ENCODE measurements at places on chromosomes 3 and 15.

DNA sequence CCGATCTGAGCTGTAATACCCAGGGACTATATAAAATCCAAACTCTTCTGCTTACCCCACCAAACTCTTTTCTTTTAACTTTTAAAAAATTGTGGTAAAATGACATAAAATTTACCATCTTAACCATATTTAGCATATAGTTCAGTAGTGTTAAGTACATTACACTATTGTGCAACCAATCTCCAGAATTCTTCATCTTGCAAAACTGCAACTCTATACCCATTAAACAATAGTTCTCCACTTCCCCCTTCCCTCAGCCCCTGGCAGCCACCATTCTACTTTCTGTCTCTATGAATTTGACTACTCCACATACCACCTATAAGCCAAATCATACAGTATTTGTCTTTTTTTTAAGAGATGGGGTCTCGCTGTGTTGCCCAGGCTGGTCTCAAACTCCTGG is 38.7 kb downstream of the SENP8 start:
- DNase-seq: no peak

- no peak for DNase-seq
These were observed 16.7 kb upstream of the SLC7A14 start for GRCh38 chr3:170602556-170602955.

- no peak for DNase-seq
These were observed 109.8 kb downstream of the ASB7 start for GRCh38 chr15:100712226-100712625.

DNA sequence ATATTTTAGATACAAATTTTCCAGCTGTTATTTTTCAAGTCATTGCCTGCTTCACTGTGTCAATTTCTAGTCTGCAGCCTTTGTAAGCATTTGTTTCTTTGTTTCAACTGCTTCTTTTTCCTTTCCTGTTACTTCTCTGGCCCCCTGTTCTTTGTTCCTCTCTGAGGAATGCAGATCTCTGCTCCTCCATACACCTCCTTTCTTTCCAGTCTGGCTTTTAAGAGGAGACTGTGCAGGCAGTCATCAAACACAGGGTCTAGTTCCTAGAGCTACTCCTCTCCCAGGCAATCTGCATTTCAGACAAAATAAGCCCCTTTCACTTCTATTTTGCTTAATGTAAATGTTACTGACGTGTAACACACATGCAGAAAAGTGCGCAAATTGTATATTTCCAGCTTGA is 502.9 kb downstream of the PDCD6IP start:
- DNase-seq: no peak

DNA sequence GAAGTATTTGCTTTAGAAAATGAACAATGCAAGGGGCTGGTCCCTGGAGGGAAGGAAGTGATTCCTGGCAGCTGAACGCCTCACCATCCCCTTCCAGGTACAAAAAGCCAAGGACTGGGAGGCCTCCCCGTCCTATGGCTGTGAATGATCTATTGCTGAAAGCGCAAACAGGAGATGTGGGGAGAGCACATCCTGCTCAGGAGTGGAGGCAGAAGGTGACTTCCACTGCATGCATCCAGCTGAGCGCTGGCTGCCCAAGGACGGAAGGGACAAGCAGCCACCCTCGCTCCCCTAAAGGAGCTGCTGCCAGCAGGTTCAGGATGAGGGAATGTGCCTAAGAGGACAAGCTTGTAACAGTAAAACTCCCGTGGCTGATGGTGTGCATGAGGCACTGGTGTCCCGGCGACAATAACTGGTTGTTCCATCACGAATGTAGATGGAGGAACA is 41.4 kb downstream of the ABTB1 start:
- no peak for DNase-seq

All from naive thymus-derived CD8-positive, alpha-beta T cell (primary cell).